ENCODE measurements at places on chromosomes 12 and 14.
A peak's percentile ranks its signal among the peaks of the same experiment; 100 is the strongest.

- no peak for DNase-seq
Measured at GRCh38 chr12:68139001-68139400, 20.5 kb downstream of the IFNG start.

GRCh38 chr14:33282331-33283230 lies 343.9 kb downstream of the NPAS3 start:
- no peak for DNase-seq

- no peak for DNase-seq
Measured at GRCh38 chr14:28303248-28303647, 463.3 kb upstream of the FOXG1 start.

- no peak for DNase-seq
Measured at GRCh38 chr12:80498059-80498728, 54.2 kb downstream of the PTPRQ start.

- DNase-seq = peak; percentile 46
Measured at GRCh38 chr12:9064815-9065606, 50.7 kb downstream of the A2M start.

- no peak for DNase-seq
Measured at GRCh38 chr14:68634874-68635595, 157.8 kb downstream of the ZFP36L1 start.

DNA sequence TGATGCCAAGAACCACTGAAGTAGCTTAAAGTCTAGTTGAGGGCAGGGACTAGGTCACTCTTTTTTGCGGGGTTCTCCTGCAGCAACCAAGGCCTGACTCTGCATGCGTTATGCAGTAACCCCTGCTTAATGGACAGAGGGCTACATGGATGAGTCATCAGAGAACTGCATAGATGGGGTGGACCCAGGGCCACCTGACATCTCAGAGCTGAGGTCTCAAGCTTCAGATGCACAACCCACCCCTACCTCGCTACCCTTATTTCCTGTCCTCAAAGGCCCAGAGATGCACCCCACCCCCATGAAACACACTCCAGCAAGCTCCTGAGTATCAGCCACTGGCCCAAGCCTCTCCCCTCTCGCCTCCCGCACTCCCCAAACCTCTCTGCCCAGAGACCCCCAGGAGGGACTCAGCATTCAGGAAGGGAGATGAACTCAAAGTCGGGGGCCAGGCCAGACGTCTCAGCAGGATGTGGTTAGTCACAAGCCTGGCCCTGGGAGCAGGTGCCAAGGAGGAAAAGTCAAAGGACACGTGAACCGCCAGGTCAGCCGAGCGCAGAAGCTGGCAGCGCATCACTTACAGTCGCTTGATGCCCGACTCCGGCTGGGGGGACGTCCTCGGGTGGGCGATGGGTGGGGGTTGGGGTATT lies 25.8 kb downstream of the SNRNP35 start:
- DNase-seq = no peak

- no peak for DNase-seq
Measured at GRCh38 chr12:108843187-108843586, 14.2 kb downstream of the SSH1 start.

- DNase-seq = no peak
Measured at GRCh38 chr12:22350886-22351285, 16.4 kb upstream of the ST8SIA1 start.

- DNase-seq = peak; percentile 70
Measured at GRCh38 chr12:3641428-3642018, 111.4 kb downstream of the CRACR2A start.

GRCh38 chr12:19140381-19141236 lies 11.1 kb downstream of the PLEKHA5 start:
- DNase-seq = no peak

- DNase-seq = no peak
Measured at GRCh38 chr14:23183479-23183878, at the start of gene SLC7A8. Gene SLC7A8, minus strand, starts transcription at chr14:23183660. Its CDS starts 746 bp downstream, at chr14:23182914.

GRCh38 chr12:2813214-2814185 lies 1.0 kb downstream of the ITFG2 start:
- peak; percentile 81 for DNase-seq

- DNase-seq = no peak
Measured at GRCh38 chr14:104659764-104660523, 29.5 kb upstream of the INF2 start.

DNA sequence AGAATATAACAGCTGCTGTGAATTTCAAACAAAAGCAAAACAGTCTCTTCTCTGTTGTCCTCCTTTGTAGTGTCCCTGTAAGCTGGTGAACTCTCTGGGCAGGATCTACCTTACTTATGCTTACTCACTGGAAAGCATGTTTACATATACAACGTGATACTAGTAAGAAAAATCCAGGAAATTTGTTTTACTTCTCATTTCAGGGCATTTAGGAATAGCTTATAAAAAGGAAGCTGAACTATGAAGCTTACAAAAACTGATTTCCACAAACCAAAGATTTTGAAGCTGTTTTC lies 311.0 kb downstream of the NOVA1 start:
- DNase-seq = no peak

DNA sequence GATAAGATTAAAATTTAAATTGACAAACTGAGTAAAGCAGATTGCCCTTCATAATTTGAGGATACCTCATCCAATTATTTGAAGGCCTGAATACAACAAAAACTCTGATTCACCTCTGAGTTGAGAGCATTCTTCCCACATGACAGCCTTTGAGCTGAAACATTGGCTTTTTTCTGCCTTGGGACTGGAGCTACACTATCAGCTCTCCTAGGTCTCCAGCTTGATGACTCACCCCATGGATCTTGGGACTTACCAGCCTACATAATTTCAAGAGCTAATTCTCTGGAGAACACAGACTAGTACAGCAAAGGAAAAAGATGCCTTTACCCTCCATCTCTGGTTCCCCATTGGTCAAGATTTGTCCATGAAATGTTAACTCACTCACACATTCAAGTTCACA lies 555.1 kb downstream of the FOXG1 start:
- DNase-seq = no peak

DNA sequence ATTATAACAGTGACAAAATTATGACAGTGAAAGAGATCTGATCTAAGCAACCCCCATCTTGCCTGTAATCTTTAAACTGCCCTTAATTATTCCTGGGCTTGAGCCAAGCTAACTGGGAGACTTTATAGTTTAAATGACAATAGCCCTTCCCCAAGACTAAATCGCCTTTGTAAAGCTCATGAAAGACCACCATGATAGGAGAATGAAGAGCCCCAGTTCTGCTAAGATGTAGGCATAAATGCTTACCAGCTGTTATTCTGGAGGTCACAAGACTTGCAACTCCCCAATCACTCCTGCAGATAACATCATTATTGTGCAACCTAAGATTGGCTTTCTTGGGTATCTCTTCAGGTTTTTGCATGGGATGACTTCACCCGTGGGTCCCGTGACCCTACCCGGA lies 599.7 kb downstream of the KCNH5 start:
- DNase-seq = no peak

DNA sequence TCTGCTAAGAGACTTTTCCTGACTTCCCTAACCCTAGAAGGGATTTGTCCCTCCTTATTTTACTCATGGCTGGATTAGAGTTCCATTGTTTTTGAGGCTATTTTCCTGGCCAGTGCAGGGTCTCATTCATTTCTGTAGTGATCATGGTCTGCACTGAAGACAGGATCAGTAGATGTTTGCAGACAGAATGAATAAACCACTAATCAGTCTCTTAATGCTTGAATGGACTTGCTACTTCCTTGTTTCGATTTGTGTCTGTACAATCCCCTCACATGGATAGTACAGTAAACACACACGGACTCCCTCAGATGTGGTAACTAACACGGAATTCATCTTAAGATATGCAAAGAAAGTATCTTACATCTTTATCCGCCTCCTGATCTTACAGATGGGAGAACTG lies 102.6 kb upstream of the PRB2 start:
- DNase-seq = peak; percentile 23

DNA sequence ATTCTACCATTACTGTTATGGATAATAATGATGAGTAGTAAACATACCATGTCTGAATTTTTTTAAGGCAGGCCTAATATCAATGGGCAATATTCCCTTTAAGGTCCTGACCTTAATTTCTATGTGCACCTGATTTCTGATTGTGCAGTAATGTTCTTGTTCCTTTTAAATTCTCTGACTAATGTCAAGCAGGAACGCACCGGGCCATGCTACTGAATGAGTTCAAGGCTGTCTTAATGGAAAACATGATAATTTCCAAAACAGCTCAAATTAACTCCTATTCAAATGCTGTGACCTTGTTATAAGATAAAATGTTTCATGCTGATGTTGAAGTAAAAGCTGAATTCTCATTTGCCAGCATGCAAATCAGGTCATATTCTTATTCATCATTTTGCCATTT lies 6.8 kb downstream of the TAS2R46 start:
- peak; percentile 24 for DNase-seq

- no peak for DNase-seq
Measured at GRCh38 chr14:67167420-67168109, 21.7 kb upstream of the GARIN2 start.

DNA sequence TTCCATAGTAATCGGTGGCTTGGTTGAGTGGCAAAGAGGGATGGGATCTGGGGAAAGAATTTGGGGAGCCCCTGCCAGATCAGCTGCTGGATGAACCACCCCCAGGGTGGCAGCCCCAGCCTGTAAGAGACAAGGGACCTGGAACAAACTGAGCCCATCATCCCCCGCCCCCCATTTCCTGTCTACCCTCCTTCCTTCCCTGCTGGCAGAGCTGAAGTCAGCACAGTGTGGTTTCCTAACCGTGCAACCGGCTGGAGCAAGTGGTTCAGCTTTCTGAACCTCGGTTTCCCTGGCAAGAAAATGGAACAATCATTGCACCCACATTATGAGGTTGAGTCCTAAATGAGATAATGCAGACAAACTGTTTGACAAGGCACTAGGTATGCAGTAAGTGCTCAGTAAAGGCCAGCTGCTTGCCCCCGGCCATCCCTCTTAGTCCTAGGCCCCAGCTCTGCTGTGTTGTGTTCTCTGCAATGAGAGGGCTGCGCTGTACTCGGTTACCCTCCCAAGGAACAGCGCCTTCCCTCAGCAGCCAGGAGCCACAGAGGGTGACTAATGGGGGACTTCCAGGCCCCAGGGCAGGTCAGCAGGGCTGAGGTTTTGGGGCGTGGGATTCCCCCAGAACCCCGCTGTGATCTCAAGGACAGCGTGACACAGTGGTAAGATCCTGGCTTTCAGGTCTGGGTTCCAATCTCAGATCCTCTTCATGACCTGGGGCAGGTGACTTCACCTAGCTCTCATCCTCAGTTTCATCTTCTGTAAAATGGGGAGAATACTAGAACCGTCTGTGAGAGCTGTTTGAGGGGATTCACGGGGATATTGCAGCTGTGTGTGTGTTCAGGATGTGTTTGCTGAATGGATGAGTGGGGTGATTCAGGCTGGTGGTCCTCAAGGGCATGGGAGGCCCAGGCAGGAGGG lies 16.5 kb downstream of the SELPLG start:
- DNase-seq = no peak

DNA sequence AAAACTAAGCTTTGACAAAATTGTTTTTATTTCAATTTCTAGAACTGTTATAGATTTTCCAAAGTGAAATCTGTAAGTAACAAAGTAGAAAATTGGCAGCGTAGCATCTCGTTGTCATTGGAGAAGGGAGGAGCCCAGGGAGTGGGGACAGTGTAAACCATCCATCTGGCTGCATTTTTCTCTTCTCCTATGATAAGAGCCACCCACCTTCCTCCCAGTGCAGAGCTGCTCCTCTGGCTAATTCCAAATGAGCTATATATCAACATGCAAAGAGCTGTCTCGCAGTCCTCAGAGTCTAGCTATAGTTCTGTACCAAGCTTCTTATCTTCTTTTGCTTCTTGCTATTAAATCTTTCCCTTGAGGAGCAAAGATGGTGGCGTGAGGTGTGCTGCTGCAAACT lies 56.6 kb downstream of the SCN8A start:
- no peak for DNase-seq

GRCh38 chr12:69792533-69792932 lies 32.5 kb upstream of the MYRFL start:
- no peak for DNase-seq

- no peak for DNase-seq
Measured at GRCh38 chr12:57850854-57851430, 4.4 kb upstream of the CTDSP2 start.

DNA sequence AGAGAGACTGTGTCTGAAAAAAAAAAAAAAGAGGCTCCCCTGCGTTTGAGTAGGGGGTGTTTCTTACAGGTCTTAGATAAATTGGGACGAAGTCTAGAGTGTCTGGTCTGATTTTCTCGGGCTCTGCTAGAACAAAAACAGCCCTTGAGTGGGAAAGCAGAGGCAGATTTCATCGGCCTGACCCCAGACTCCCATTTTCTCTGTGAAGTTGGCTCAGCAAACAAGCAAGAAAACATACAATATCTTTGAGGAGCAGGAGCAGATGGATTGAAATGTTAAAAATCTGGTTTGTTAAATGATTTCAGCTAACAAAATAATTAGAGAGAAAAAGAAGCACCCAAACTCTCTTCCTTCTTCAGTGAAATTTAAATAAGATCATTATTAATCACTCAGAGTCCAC lies 44.1 kb downstream of the DERA start:
- no peak for DNase-seq

GRCh38 chr12:121003650-121004049 lies 12.6 kb downstream of the C12orf43 start:
- DNase-seq = no peak

DNA sequence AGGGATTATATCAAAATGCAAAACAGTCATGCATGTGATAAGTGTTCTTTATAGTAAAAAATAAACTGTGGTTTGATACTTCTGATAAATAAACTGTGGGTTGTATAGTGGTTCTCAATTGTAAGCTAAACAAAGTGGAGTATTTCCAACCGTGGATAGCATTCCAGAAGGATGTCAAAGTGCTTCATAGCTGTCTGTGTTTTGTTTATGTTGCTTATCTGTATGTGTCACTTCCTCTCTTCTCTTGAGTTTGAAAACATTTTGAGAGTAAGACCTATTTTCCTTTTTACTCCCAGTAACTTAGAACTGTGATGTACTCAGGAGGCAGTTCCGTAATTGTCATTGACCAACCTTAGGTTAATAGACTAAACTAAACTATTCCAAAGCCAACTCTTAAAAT lies 415.8 kb downstream of the TMTC2 start:
- no peak for DNase-seq

GRCh38 chr12:110858848-110859247 lies 12.1 kb downstream of the CCDC63 start:
- DNase-seq = no peak

- no peak for DNase-seq
Measured at GRCh38 chr12:116922194-116922897, 11.6 kb downstream of the FBXW8 start.

GRCh38 chr12:12503384-12504078 lies 59.1 kb downstream of the DUSP16 start:
- no peak for DNase-seq

DNA sequence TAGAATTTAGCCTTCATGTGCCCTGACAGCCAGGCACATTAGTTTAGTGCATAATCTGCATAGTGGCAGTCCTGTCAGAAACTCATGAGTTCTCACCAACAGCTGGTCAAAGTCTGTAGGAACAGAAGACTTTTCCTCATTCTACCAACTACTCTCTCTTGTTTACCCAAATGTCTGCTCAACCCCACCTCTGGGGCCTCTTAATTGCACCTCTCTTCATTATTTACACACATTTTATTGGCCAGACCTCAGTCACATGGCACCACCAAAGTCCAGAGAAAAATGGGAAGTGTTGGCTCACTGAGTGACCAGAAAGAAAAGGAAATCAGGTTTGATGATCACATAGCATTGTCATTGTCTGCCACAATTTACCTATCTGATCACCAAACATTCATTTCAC lies 114.6 kb upstream of the PLXNC1 start:
- DNase-seq = no peak

Data from NCI-H526 (cell line).